ENCODE measurements at places on chromosomes 7 and 10.

DNA sequence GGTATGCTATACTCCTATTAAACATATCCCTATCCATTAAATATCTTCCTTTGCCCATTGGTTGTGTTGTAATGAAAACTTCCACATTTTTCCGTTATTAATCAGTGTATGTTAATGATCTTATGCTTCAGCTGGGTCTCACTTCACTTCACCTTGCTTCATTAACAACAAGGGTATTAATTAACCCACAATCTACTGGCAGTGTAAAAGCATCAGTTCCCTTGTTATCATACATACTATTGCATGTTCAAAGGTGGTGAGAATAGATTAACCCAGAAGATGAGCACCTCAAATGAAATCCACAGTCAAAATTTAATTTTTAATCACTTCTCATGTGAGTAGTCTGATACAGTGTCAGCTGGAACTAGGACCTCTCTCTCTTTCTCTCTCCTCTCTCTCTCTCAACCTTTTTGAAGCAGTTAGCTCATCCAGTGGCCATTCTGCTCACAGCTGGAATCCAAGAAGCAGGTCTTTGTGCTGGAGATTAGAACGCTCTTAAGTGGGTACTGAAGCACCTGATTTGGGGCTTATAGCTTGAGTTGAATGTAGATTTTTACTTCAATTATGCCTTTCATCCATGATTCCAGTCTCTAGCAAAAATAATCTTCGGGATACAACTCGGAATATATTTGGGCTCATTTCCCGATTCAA is 172.3 kb downstream of the RAPGEF5 start:
- no peak for DNase-seq

- no peak for DNase-seq
Observed at GRCh38 chr10:116779076-116779687, 36.8 kb upstream of the HSPA12A start.

GRCh38 chr7:27181795-27182275 is 3.2 kb downstream of the HOXA11 start:
- DNase-seq: no peak

DNA sequence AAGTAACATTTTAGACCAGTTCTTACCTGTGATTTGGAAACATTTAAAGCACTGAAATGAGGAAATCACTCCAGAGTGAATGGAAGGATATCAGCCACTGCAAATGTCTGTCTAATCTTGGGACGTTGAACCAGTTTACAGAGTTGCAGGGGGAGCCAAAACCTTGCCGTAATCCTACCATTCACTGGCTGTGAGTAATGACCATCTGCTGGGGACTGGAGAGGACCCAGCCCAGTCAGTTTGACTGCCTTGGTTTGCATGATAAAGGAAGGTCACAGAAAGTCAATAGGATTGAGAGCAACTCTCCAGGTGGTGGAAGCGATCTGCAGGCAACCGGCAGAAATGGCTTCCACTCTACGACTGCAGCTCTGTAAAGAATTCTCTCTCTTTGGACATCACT is 167.2 kb downstream of the AKR1D1 start:
- no peak for DNase-seq

GRCh38 chr7:2571409-2571808 is 12.6 kb downstream of the IQCE start:
- no peak for DNase-seq

DNA sequence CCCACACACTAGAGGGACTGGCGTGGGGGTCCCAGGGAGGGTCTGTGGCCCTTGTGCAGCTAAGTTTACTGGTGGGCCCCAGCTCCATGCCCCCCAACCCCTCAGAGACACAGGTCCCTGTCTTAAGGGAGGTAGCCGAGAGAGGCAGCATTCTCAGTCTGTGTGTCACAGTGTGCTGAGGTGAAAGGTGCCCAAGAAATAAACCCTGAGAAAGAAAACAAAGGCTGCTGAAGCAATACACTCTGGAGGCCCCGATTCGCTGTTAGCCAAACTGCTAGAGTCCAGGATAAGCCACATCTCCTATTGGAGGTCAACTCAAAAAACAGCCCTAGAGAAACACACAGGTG is 28.6 kb upstream of the NDST2 start:
- no peak for DNase-seq

DNA sequence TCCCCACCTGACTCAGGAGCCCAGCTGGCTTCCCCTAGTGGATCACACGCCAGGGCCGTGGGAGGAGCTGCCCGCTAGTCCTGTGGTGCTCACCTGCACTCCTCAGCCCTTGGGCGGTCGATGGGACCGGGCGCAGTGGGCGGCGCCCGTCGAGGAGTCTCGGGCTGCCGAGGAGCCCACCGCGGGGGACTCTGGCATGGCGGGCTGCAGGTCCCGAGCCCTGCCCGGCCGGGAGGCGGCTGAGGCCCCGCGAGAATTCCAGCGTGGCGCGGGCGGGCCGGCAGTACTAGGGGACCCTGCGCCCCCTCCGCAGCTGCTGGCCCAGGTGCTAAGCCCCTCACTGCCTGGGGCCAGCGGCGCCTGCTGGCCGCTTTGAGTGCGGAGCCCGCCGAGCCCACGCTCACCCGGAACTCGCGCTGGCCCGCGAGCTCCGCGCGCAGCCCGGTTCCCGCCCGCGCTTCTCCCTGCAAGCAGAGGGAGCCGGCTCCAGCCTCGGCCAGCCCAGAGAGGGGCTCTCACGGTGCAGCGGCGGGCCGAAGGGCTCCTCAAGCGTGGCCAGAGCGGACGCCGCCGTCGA is 367.9 kb downstream of the TYW1 start:
- no peak for DNase-seq

GRCh38 chr10:85604136-85604725 is 762.4 kb downstream of the GRID1 start:
- DNase-seq: no peak

GRCh38 chr7:77566421-77566820 is 29.3 kb downstream of the PTPN12 start:
- DNase-seq: no peak

- DNase-seq: no peak
Observed at GRCh38 chr10:132001238-132001972, 19.7 kb upstream of the BNIP3 start.

DNA sequence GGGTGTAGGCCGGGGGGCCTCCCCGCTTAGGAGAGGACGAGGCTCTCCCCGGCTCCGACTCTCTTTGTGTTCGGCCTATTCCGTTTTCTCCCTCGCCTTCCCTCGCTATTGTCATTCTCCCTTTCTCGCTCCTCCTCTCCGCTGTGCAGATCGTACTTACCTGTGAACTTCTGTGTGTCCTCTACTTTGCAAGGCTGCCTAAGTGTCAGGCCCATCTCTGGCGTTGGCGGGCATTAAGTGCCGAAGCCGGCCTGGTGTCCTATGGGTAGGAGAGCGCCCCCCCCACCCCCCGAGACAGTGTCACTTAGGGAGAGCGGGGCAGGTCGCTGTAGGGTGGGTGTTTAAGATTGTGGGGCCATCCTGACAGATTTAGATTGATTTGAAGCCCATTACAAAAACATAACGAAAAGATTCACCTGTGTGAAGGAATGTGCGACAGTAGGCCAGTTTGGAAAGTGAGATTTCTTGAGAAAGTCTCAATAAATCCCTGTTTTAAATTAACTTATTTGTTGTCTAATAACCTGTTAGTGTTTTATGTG is 579 bp downstream of the RBM33 start:
- no peak for DNase-seq

DNA sequence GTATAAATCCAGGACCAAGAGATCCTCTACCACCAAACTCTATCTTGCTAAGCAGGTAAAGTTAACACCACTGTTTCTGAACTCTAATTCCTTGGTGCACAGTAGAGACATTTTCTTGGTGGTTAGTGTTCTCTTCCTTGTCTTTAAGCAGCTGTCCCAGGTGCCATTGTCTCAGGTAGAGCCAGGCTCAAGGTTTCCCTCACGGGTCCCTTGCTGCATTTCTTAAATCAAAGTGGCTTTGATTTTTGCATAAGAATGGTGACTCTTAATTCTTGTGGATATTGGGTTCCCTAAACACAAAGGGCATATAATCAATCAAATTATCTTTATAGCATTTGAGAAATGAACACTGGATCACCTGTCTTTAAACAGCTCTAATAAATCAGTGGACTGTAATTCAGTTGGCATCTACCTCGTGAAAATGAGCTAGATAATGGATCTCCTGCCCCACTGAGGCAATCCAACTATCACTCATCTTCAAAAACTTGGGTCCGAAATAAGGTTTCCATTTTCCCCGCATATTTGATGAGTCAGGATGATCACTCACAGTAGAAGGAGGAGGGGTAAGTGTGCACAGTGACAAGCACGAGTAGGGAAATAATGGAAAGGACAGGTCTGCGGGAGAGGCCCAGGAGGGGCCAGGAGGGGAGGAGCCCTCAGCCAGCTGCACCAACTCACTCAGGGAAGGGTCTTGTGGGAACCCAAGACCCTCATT is 2.4 kb downstream of the ABCC2 start:
- DNase-seq: no peak

DNA sequence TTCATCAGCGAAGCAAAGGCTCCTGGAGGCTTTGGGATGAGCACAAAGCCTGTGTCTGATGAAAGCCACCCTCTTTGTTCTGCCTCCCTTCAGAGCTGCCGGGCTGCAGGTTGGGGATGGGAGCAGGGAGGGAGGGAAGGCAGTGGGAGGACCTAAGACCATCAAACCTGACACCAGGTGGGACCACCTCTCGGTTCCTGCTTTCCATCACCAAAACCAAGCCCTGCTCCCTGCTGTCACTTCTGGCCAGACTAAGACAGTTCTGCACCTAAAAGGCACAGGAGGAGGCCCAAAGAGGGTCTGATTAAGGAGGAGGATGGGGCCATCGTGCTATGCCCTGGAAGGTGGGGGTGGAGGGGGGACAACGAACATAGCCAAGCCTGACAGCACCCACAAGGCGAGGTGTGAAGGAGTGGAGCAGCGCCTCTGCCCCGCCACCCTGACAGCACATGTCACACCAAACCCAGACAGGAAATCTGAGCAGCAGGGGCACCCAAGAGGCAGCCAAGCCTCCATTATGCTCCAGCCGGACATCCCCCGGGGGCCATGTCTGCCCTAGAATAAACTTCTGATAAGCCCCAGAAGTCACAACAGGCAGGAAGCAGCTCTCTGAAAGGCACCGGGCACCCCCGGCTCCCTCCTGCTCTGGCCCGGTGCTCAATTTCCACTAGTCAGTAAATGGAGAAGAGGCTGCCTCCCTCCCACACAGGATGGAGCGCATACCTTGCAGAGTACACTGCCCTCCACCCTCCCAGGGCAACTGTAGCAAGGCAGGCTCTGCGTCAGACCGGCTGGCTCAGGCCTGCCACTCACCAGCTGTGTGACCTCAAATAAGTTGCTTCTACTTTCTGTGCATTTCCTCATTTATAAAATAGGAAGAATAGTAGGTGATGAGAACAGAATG is 48.9 kb downstream of the DLG5 start:
- DNase-seq: no peak

- DNase-seq: no peak
Observed at GRCh38 chr10:72426986-72427385, 72.3 kb upstream of the DNAJB12 start.

DNA sequence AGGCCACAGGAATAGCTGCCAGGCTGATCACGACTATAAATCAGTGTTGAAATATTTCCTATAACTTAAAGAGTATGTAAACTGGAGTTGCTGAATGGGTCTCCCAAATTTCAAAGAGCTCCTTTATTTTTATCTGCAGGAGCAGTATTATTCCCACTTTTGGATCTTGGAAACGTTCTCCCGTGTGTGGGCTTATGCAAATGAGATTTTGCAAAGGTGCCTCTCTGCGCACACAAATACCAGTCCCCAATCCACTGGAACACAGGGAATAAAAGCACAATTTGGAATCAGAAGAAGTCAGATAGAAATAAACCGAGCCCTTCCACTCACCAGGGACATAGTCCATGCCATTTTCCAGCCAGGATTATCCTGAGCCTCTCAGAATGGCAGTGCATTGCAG is 350.2 kb upstream of the CELF2 start:
- no peak for DNase-seq

- no peak for DNase-seq
Observed at GRCh38 chr10:105797234-105797890, 1156.3 kb downstream of the SORCS3 start.

GRCh38 chr10:112775381-112775780 is 174.7 kb upstream of the TCF7L2 start:
- no peak for DNase-seq

- no peak for DNase-seq
Observed at GRCh38 chr10:43912469-43912868, 263.8 kb upstream of the ZNF32 start.

DNA sequence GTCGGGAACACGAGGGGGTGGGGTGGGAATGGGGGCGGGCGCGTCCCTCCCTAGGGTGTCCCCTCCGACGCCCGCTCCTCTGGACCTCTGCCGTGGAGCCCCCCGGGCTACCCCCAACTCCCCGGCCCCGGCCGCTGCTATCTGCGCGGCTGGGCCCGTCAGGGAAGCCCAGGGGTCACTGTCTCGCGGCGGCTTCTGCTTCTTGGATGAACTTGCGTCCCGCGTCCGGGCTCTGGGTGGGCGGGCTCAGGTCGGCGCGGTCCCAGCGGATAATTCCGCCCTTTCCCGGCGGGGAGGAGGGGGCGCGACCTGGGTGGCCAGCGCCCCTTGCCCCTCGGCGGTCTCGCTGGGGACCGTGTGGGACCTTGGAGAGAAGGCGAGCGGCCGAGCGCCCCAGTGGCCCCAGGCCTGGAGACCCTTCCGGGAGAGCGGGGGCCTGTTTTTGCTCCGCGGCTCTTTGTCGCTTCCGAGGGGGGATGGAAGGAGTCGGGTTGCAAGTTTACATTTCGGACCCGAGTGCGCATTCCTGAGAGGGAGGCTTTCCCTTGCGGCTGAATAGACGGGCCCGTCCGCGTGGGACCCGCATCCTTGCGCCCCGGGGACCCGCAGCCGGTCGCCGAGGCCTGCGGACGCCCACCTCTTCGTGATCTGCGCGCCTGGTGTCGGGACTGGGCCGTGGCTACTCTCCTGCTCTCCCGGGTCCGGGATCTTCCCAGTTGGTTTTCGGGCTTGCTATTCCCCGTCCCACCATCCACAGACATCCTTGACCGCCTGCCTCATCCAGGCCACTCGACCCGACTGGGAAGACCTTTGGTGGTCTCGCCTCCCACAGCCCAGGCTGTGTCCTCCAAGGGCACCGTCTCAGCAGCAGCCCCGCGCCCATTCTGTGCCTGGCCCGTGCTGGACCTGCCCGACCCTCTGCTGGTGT is 812 bp downstream of the DOCK1 start:
- no peak for DNase-seq

- no peak for DNase-seq
Observed at GRCh38 chr7:23377134-23377533, 78.0 kb downstream of the MALSU1 start.

DNA sequence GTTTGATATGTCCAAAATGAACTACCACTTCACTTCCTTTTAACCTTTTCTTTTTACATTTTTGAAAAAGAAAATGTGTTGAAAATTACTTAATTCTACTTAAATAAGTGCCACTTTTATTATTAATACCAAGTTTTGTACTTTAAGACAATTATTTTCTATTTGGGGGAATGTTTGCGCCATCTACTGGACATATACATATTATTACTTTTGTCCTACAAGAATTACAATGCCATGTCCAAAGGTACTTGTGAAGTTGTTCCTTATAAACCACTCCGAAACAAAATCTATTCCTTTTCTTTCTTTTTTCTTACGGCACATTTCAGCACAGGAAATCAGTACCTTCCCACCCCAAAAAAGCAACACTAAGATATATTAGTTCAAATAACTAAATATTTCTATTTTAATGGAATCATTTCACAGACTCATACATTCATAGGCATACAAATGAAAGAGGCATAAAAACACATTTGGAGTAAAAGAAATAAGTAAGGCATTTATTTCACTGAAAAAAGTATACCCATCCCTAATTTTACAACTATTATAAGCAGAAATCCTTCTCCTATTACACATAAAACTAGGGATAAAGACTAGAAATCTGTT is 169.9 kb downstream of the RNF133 start:
- DNase-seq: no peak

GRCh38 chr10:93991596-93992284 is 2.0 kb upstream of the PLCE1 start:
- DNase-seq: no peak

- no peak for DNase-seq
Observed at GRCh38 chr10:30454744-30455510, 20.9 kb downstream of the MAP3K8 start.
